ENCODE measurements at places on chromosomes 13 and 19.

DNA sequence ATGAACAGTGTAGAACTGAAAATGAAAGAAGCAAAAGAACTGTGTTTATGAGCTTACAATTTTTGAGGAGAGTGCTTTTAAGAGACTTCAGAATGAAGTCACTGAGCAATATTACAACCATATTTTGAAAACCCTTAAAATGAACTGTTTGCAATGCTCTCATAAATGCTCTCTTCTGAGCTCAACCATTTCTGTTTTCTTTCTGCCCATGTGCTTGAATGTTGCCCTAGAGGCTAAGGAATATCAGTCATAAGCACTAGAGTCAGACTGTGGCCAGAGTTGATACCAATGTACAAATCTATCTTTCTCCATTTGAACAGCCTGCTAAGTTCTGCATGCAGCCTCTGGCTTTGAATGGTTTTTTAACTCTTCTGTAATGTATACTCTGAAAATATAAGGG lies 1092.8 kb downstream of the PCDH9 start:
- no peak for DNase-seq

- no peak for DNase-seq
These were observed 1.3 kb downstream of the CCDC8 start for GRCh38 chr19:46411925-46412649.

DNA sequence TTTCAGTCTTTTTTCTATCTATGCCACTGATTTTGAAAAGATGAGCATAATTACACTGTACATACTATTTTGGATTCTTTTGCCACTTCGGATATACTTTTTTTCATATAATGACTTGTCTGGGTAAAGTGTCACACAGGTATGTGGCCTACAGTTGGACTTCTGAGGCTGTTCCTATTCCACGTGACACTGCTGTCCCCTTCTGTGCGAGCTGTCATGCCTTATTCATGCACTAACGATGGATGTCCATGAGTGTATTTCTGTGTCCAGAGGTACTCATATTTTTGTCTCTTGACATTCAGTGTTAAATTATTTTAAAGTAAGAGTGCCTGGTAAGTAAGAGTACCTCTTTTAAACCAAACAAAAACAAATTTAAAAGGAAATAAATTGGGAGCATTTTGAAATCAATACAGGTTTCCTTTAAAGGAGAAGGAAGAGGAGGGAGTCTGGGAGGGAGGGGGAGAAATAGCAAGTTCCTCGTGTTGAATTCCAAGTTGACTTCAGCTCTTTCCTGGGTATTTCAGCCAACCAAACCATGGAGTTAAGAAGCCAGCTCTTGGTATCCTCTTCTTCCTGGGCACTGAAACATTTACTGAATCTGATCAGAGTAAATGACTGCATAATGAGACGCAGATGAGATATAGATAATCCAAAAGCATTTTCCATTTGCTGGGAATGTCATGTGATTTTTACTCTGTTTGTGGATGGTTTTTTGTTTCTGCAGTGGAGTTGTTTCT lies 61.3 kb downstream of the TNFRSF19 start:
- no peak for DNase-seq

DNA sequence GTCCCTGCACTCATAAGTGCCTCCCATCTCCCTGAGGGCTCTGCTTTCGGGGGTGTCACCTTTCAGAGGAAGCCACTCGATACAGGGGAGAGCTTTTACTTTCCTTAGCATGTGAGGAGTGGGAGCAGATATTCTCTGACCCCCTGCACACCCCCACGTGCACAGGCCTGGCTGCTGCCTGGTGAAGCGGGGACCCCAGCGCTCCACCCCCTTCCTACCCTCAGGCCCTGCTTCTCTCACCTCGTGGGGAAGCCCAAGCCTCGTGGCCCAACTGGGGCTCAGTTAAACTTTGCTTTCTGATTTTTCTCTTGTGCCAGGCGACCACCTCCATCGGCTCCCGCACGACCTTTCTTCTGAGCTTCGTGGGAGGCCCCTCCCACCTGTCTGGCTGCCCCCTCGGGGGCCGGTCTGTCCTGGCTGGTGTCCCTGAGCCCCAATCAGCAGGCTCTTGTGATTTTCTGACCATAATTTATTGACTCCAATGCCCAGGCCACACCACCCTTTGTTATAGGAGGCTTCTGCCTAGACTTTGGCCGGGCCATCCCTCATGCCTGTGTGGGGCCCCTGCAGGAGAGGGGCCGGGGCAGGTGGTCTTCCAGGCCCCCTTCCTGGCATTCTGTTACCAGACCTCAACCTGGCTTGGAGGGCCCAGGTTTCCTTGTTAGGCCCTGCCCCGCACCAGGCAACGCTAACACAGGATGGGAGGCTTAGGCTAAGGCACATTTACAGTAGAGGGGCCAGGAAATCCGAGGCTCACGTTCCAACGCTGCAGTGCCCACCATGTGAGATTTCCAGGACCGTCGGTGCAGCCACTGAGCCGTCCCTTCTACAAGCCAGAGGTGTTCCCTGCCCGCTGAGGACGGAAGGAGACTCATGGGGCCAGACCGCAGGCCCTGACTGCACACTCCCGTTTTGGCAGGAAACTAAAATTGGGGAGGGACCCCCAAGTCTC lies 3.7 kb downstream of the TMED1 start:
- DNase-seq, result no peak

DNA sequence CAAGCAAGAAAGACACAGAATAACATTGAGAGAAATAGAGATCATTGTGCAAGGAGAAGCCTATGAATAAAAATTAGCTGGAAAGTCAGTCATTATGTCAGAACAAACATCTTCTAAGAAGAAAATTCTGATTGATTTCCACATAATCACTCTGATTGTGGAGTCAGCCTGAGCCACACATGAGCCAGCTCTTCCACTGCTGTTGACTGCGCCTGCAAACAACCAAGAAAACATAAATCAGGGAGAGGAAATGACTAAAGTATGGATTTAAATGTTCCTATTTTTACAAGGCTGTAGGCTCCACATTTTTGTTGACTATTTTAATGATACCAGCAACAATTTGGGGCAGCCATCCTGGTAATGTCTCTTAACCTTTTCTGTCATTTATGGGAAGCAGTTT lies 962.3 kb downstream of the EFNB2 start:
- DNase-seq, result no peak

DNA sequence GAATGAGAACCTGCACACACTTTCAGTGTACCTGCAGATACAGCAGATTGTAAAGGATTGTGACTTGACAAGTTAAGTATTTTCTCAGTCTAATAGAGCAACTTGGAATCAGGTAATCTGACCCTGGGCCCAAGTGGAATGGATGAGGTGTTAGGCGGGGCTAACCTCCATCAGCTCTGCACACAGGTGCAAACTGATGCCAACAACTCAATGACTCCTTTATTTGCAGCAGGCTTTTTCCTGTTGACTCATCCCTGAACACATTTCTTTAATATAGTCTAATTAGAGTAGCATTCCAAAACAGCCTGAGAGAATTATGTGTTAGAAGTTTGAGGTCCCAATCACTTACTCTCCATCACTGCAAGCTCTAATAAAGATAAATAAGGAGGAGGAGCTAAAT lies 48.8 kb downstream of the TPT1 start:
- no peak for DNase-seq

DNA sequence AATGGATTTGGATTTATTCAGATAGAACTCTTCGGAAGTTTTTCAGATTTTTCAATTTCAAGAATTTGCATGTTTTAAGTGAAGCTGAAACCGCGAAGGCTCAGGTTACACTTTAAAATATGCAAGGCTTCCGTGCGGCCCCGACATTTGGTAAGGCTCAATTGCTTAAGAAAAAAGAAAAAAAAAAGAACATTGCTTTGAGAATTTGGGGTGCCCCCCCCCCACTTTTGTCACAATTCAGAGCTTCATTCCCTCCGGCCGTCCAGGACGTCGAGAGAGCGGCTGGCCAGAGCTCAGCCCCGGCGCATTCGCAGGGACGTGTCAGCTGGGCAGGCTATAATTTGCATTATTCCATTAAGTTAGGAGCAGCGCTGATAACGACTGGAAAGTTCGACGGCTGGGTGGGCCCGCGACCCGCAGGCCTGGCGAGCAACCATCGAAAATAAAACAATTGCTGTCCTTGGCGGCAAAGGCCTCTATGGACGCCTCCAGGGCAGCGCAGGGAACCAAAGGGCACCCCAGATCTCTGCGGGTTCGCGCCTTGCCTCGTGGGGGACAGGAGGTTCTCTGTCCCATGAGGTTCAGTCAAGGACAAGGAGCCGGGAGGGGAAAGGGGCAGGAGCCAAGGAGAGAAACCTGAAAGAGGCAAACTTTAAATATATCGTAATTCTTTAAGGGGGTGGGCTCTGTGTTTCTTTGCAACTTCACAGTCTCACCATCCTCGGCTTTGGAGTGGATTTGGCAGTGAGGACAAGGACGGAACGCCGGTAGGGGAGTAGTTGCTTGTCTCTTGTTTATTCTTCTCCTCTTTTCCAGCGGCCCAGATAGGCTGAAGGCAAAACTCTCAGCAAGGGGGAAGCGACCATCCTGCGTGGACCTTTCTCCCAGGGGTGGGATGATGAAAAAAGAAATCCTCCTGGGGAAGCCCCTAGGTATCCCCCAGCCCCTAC lies 7.0 kb downstream of the SOX21 start:
- DNase-seq, result no peak

- peak; percentile 63 for DNase-seq
These were observed 5.1 kb upstream of the KRTDAP start for GRCh38 chr19:35495107-35496064.

- peak; percentile 23 for DNase-seq
These were observed at the start of gene HTR2A for GRCh38 chr13:46896341-46897137. HTR2A (minus strand) TSS chr13:46897053; CDS start chr13:46895906, 1,147 bp downstream.

DNA sequence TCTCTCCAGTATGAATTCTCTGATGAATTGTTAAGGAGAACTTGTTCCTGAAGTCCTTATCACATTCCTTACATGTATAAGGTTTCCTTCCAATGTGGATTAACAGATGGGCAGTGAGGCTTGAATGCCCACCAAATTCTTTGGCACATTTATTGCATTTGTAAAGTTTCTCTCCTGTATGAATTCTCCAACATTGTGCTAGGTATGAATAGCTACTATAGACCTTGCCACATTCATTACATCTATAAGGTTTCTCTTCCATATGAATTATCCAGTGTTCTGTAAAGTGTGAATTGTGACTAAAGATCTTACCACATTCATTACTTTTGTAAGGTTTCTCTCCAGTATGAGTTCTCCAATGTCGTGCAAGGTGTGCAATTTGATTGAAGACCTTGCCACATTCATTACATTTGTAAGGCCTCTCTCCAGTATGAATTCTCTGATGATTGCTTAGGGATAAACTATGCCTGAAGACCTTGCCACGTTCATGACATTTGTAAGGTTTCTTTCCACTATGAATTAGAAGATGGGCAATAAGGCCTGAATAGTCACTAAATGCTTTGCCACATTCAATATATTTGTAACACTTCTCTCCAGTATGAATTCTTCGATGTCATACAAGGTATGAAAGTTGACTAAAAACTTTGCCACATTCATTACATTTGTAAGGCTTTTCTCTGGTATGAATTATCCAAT lies 20.4 kb downstream of the ZNF578 start:
- no peak for DNase-seq

GRCh38 chr13:49669735-49670309 lies 21.5 kb downstream of the EBPL start:
- DNase-seq, result no peak

DNA sequence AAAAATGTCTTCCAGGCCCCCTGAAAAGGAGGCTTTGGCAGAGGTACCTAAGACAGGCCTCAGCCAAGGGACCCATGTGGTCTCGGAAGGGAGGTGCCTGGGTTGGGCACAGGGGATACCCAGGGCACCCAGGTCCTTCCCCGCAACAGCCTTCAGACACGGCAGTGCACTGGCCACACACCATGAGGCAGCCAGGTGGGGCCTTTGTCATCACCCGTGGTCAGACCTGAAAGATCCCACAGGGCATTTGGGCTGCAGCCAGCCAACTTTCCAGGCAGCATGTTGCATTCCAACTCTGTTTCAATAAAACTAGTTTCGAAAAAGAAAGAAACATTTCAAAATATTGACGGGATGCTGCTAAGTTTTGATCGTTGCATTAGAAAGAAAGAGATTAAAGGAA lies 4.7 kb upstream of the TUBGCP3 start:
- no peak for DNase-seq

DNA sequence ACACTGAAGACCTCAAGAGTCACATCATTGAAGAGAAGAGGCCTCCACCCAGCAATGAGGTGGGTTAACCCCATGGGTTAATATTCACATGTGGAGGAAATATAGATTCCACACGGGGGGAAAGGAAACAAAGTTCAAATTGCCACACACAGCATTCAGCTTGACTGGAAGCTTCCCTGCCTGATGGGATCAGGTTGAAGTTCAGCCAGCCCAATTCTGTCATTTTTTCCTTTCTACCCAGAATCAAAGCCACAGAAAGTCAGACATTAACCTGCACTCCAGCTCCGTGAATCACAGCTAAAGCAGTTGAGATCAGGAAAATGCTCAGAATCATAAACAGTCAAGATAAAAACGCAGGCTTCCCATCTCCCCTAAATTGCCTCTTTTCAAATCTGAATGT lies 208.7 kb upstream of the OBI1 start:
- DNase-seq, result no peak

DNA sequence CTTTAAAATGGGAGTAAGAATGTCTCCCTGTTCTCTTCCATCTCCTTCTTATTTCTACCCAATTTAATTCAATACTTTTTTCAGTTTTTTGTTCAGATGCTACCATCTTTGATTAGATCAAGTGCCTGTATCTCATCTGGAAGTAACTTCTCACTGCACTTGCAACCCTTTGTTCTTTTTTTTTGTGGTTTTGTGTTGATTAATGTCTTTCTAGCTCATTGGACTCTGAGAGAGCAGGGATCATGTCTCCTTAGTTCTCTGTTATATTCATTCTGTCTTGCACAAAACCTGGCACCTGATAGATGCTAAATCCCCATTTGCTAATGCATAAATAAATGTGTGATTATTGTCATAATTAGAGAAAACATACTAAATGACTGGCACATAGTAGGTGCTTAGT lies 834 bp upstream of the ITGBL1 start:
- no peak for DNase-seq

GRCh38 chr19:1648920-1649541 lies 3.4 kb downstream of the TCF3 start:
- DNase-seq, result no peak

- DNase-seq, result no peak
These were observed 27.7 kb upstream of the FAM216B start for GRCh38 chr13:42753697-42754096.

DNA sequence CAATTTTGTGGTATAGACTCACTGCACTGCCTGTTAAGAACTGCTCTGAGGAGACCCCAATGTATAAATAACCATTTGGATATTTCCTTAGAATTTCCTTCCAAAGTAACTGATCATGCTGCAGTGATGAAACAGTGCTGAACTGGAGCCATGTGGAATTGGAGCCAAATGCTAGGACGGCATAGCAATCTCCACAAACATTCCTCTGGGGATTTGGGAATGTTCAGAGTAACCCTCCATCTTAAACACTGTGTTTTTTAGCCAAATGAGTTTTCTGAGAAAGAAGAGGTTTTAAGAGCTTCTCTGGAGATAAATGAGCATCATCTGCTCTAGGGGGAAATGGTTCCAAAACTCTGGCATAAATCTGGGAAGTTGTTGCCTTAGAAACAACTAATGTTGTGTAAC lies 98.2 kb downstream of the OLFM4 start:
- peak; percentile 16 for DNase-seq
